Cardiac fibroblast (primary cell): ENCODE measurements at places on chromosomes 11 and 22.

GRCh38 chr22:44193535-44193891 lies 12.8 kb downstream of the PARVG start:
- no peak for DNase-seq

DNA sequence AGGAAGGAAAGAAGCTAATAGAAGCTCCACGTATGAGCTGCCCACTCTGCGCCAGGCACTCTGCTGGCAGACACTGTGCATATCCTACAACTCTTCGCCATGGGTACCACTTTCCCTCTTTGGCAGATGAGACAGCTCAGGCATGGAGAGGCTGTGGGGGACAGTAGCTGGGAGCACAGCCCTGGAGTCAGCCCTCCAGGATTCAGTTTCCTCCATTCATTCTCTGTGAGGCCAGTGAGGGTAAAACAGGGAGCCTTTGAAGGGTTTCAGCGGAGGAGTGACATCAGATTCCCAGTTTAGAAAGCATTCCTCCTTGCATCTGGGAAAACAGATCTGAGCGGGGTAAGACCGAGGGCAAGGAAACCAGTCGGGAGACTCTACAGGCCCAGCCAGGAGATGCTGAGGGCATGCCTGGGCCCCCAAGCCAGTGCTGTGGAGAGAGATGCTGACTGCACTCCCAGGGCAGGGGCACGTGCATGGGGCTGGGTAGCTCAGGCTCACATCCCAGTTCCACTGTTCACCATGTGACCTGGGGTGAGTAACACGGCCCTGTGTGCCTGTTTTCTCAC lies 58.3 kb upstream of the EMID1 start:
- DNase-seq: no peak

DNA sequence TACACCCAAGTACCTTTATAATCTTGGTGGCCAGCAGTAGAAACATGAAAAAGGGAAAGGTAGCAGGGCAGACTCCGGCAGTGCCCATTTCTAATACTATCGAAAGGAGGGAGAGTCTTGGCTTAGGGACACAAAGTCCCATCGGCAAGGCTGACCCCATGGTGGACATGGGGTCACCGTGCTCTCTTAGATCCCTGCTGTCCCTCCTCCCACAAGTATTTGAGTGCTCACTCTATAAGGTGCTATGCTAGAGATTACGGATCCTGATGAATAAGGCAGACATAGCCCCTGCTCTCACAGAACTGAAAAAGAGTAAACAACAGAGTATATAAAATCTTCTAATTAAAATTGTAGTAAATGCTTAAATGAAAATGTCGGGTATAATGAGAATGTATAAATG lies 172.4 kb upstream of the PITPNB start:
- no peak for DNase-seq

GRCh38 chr11:81007046-81007445 lies 1566.2 kb upstream of the TENM4 start:
- peak; percentile 63 for DNase-seq

DNA sequence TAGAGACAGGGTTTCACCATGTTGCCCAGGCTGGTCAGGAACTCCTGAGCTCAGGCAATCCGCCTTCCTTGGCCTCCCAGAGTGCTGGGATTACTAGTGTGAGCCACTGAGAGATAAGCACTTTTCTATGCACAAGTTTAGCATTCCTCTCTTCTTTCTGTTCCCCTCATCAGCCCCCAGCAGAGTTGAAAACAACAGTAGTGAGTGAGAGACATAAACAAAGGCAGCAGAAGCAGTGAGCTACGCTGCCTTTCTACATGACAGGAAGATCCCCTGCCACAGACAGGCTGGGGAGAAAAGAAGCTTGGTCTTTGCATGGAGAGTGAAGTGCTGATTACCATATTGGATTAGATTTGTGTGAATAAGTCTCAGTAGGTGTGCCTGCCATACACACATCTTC lies 392.0 kb upstream of the KIRREL3 start:
- DNase-seq: no peak

DNA sequence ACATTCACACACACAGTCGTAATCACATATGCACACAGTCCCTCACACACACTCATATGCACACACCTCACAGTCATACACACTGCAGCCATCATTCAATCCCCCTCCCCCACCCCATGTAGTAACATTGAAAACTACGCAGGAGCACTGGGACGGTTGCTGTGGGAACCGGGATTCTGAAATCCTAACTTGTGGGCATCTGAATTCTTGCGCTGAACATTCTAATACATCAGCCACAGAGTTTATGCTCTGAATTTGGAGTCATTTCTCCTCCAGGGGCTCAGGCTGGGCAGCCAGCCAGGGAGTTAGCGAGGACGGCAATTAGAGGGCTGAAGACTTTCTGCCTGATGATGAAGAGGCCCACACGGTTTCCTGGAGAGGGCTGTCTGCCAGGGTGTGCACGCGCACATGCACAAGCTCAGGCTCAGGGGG lies 32.7 kb downstream of the CD6 start:
- peak; percentile 38 for DNase-seq

- DNase-seq: no peak
Measured at GRCh38 chr11:5107285-5107684, 30.9 kb downstream of the OR52A5 start.

GRCh38 chr22:26974914-26975803 lies 317.8 kb downstream of the MIAT start:
- DNase-seq: no peak

GRCh38 chr11:33692541-33692940 lies 8.1 kb downstream of the C11orf91 start:
- DNase-seq: no peak

DNA sequence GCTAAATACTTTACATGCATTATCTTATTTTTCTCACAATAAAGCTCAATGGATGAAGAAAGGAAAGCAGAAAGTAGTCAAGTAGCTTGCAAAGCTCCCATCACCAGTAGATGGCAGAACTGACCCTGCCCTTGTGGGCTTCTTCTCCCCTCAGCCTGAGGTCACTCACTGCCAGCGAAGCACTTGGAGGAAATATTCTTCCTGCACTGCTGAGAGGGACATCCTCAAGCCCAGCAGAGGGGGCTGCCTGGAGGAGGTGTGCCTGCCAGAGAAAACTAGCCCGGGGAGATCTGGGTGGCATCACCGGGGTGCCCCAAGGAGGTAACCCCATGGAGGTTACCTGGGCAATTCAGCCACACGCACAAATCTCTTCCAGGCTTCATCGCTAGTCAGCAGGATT lies 6.6 kb downstream of the APOL4 start:
- peak; percentile 85 for DNase-seq

DNA sequence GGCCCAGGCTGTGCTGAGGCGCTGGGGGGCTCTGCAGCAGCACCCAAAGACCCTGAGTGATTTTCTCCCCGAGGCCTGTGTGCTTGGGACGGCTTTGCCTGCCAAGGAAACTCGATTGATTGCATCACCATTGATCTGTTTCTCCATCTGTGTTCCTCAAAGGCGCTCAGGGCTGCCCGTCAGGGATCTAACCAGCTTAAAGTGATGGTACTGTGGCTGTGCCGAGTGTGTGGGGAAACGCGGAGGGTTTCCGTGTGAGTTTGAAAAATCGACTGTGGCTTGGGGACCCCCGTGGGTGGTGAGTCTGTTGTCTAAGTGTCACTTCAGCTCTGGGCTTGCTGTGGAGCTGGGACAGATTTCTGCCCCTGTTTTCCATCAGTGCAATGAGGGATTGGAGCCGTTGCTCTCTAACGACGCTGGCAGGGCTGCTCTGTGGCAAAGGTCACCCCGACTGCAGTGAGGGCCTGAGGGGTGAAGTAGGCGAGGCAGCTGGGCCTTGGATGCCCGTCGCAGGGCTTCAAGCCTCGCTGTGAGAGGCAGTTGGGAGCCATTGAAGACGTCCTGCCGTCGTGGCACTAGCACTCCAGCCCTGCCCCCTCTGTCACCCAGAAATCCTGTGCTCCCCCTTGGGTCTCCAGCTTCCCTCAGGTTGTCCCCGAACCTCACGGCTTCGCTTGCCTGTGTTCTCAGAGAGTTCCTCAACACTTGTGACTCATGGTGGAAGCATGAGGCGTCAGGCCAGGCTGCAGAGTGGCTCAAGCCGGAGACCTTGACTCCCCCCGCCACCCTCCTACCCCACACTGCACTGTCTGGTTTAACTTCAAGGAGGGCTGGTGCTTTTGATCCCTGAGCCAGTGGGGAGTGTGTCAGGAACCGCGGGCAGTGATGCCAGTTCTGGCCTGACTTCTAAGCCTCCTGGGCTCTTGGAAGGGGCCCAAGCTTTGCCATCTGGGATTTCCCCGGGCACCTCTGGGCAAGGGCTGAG lies 21.8 kb downstream of the CACNA1I start:
- peak; percentile 63 for DNase-seq

GRCh38 chr11:102615894-102616432 lies 9.2 kb downstream of the MMP20 start:
- DNase-seq: no peak

DNA sequence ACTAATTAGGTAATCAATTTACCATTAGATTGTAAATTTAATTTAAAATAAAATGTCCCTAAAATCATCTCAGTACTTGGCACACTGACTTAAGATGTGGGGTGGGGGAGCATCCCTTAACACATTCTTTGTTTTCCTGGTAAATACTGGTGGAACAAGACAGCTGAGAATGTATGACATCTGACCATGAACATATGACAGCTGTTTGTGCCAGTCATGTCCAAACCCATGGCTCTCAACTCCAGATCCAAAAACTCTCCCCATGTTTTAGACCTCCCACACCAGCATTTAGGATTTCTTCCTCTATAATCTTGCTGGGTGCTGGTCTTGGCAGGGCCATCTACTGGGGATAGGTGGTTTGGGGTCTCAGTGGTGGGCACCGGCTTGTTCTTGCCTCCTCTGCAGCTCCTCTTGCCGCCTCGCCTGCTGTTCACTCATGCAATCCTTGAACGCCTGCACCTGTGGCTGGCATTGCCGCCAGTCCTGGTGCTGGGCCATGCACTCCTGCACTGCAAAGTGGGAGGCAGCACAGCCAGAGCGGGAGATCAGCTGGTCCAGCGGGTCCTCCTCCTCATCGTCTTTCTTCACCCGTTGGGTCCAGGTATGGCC lies 3.8 kb downstream of the COA4 start:
- DNase-seq: no peak

DNA sequence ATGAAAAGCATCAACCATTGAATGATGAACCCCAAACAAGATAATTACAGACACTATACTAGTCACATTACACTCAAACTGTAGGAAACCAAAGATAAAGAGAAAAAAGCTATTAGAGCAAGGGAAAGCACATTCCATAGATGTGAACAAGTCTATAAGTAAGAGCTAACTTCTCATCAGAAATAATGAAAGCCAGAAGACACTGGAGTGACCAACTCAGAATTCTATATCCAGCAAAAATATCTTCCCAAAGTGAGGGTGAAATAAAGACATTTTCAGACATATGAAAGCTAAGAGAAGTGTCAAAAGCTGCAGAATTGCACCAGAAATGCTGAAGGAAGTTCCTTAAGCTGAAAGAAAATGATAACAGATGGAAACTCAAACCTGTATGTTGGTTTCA lies 17.3 kb downstream of the FCHSD2 start:
- DNase-seq: no peak

GRCh38 chr11:34641456-34641855 lies 20.6 kb downstream of the EHF start:
- no peak for DNase-seq

GRCh38 chr11:108216988-108217387 lies 5.5 kb downstream of the NPAT start:
- DNase-seq: no peak

GRCh38 chr11:2567026-2567671 lies 122.3 kb downstream of the KCNQ1 start:
- no peak for DNase-seq

DNA sequence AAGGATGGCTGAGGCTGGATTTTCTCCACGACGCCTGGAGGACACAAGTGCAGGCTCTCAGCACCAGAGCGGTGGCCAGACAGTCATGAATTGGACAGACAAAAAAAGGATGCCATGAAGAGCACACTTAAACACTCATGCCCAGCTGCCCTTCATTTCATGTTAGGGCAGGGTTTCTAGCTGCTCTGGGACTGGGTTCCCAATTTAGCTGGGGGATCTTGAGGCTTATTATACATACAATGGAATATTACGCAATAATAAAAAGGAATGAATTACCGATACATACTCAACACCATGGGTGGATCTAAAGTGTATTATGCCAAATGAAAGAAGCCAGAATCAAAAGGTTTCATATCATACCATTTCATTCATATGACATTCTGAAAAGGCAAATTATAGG lies 512.1 kb upstream of the LRRC4C start:
- no peak for DNase-seq

DNA sequence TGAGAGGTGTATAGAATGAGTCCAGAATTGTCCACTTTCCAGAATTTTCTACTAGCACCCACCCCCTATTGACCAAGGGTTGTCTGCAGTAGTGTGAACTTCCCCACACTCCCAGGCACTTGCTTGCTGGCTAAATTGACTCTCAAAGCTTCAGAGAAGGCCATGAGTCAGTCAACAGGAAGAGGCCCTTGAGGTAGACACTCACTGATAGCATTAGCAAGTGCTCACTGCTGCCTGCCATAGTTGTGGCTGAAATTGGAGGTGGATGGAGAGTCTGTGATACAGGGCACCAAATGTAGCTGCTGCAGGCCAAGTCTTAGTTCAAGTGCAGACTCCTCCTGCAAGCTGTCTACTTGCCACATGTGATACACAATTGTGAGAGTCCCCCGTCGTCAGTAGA lies 156.8 kb downstream of the SPON1 start:
- no peak for DNase-seq

GRCh38 chr11:67252831-67253239 lies 13.4 kb upstream of the GRK2 start:
- peak; percentile 51 for DNase-seq

DNA sequence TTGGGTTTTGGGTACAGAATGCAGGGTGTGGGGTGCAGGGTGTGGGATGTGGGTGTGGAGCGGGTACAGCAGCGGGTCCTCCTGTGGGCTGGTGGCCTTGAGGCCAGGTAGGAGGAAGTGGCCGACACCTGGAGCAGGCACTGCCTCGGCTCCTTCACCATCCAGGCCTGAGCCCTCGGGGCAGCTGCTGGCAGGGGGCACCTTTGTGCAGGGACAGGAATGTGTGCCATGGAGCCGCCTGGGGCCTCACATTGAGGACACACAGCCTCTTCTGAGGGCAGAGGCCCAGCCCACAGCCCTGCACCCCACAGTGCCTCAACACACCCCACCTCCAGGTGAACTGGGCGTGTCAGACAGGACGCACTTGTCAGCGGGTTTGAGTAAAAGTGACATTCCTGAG lies 984.0 kb downstream of the BRD1 start:
- DNase-seq: no peak

- no peak for DNase-seq
Measured at GRCh38 chr11:14520747-14521151, 563 bp upstream of the PSMA1 start.

DNA sequence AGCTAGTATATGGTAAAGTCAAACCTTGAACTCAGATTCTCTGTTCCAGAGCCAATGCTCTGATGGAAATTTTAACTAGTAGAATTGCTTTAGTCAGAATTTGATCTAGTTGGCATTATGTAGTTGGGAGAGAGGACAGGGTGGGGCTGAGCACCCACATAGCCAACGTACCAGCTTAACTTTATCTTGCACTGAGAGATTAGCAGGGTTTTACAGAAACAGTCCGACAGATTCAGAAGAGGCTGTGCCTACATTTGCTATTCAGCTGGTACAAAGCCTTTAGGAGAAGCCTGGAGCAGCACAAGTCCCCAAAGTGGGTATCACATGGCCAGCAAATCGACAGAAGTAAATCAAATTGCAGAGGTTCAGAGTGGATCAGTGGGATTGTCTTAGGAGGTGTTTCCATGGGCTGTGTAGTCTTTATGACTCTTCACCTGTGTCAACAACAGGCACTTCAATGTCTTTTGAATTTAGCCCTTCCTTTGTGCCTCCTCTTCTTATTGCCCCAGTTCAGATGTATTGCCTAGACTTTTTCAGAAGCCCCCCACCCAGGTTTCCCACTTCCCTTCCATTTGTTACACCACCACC lies 7.3 kb upstream of the CSRP3 start:
- DNase-seq: no peak

GRCh38 chr11:8080069-8080670 lies 841 bp upstream of the TUB start:
- DNase-seq: no peak
